ENCODE measurements at places on chromosomes 5 and 9.

GRCh38 chr9:119365291-119366027 is 3.8 kb downstream of the BRINP1 start:
- H3K36me3 ChIP-seq = no peaks in the 10 kb centered on the region
- DNase-seq = peak; percentile 38
- no peaks in the 10 kb centered on the region for H3K4me1 ChIP-seq
- H3K27me3 ChIP-seq = no peaks in the 10 kb centered on the region

GRCh38 chr9:97529363-97530076 is 28.1 kb downstream of the TMOD1 start:
- no peaks in the 10 kb centered on the region for H3K36me3 ChIP-seq
- H3K27ac ChIP-seq = no peak overlapping the region
- DNase-seq = no peak

DNA sequence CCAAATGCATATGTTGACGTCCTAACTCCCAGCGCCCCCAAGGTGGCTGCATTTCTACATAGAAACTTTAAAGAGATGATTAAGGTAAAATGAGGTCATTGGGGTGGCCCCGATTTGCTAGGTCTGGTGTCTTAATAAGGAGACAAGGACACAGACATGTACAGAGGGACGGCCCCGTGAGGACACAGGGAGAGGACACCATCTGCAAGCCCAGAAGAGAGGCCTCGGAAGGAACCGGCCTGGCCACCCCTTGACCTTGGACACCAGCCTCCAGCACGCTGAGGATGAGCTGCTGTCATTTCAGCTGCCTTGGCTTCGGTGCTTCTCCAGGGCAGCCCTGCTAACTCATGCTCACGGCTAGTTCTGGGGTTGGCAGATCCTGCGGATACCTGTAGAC is 73.2 kb downstream of the MRPL36 start:
- H3K27ac ChIP-seq = no peak overlapping the region
- no peak overlapping the region for H3K4me3 ChIP-seq
- no peaks in the 10 kb centered on the region for H3K36me3 ChIP-seq
- no peaks in the 10 kb centered on the region for H3K4me1 ChIP-seq

DNA sequence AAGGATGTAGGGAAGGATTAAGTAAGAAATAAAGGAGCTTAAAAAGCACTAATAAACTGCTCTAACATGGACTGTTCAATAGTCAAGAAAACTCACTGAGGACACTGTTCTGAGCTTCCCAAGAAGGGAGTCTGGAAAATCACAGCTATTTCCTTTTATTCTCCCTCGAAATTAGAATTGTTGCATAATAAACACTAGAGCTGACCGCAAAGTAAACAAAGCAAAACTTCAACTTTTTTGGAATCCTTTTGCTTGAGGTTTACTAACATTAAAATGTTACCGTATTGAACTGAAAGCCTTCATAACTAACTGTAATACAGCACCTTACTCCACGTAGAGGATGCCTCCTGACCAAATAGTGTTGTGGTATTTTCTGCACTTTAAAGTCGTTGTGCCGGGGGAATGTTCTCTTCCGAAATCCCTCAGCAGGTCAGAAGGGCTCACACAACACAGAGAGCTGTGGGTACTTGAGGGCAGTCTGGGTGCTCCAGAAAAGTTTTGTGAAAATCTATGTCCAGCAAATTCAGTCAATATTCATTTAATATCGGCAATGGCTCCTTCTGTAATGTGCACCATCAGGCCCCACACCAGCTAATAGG is 59.2 kb downstream of the TTLL11 start:
- H3K27me3 ChIP-seq = no peaks in the 10 kb centered on the region
- H3K4me1 ChIP-seq = no peaks in the 10 kb centered on the region
- no peak overlapping the region for H3K4me3 ChIP-seq
- no peak for DNase-seq

Measured in Caco-2 (cell line).